ENCODE measurements at places on chromosomes 13 and 19. TPM values are rescaled to one million over a fixed set of nuclear protein-coding genes. Genes with fewer than 3 reads are reported as not detected.

CGB3 gene
- not detected for total RNA-seq

LILRB5 gene
- total RNA-seq, result 0.17 TPM

SPATA13 gene
- 8.3 TPM for total RNA-seq

GRCh38 chr13:40562975-40563349 lies 103.5 kb downstream of the FOXO1 start:
- DNase-seq, result peak; percentile 34

DNA sequence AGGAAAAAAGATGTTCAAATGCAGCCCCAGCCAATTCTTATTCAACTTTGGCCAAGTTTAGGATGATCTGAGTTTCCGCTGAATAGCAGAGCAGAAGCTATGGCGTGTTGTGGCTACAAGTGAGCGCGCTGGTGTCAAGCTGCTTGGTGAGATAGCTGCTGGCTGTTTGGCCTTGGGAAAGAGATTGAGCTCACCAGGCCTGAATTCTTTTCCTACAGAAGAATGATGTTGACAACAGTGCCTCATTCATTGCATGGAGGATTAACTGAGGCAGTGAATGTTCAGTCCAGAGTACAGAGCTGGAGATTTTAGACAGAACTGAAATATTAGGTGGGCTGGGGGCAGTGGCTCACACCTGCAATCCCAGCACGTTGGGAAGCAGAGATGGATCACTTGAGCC lies 31.5 kb upstream of the MAP3K10 start:
- DNase-seq, result no peak

DNA sequence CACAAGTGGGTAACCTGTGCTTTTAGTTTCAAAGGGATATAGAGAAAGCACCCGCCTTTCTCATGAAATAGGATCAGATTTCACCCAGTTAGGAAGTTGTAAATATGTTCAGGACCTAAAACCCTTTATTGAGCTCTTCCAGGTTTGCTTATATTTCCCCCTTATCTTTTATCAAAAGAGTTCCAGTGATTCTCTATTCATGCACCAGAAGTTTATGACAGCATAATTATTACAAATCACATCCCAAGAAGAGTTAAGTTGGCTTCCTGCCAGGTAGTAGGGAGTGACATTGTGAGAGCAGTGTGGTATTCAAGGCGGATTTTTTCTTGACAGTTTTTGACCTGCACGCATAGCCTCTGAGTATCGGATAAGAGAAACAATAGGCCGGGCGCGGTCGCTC lies 190.3 kb downstream of the STK24 start:
- DNase-seq, result no peak

GRCh38 chr13:62296812-62297211 lies 881.2 kb upstream of the PCDH20 start:
- DNase-seq, result no peak

DNA sequence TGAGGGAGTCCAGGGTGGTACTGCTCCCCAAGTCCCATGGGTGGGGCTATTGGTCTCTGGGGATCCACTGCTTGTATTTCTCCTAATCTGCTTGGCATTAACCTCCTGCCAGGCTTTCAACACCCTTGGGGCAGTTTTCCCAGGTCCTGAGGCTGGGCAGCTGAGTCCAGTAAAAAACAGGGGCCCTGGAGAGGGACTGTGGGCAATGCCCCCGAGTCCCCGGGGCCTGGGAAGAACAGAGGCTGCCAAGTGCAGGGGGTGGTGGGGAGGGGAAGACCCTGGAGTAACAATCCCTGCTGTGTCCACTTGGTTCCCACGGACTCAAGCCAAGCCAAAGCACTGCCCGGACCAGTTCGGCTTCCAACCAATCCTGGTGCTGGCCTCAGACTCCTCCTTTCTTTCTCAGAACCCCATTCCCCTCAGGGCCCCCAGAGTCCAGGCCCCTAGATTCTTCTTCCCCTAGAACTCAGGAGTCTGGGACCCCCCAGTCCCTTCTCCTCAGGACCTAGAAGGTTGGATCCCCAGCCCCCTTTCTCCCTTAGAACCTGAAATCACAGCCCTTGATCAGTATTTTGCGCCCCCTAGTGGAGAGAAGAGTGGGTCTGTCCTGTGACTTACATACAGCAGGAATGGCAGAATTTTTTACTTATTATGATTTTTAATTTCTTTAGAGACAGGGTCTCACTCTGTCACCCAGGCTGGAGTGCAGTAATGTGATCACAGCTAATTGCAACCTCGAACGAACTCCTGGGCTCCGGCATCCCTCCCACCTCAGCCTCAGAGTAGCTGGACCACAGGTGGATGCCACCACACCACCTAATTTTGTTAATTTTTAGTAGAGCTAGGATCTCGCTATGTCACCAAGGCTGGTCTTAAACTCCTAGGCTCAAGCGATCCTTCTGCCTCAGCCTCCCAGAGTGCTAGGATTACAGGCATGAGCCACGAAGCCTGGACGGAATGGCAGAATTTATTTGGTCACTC lies 3.7 kb upstream of the CLPTM1 start:
- peak; percentile 83 for DNase-seq

Data from B cell (primary cell).